ENCODE measurements at places on chromosomes 6 and 20.

DNA sequence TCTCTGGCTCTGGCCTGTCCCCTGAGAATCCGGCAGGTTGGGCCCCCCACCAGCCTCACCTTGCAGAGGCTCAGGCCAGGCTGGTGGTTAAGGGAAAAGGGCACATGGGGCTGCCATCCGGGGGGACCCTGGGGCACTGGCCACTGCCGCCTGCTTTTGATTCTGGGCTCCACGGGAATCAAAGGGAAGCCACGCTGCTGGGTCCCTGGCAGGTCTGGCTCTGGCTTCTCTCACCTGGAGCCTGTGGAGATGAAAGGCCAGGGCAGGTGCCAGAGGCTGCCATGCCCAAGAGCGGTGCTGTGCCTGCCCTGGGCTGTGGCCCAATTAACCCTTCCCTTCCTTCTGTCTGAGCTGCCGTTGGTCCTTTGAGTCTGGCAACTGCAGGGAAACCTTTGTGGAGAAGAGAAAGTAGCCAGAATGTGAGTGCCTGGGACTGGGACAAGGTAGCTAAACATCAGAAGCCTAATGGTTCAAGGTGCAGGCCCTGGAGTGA, 9.4 kb upstream of the CDH22 start:
- no peak for DNase-seq

GRCh38 chr20:57936636-57937385, 227.0 kb upstream of the PMEPA1 start:
- DNase-seq = no peak

GRCh38 chr20:4041748-4042411, 26.5 kb upstream of the RNF24 start:
- no peak for DNase-seq

DNA sequence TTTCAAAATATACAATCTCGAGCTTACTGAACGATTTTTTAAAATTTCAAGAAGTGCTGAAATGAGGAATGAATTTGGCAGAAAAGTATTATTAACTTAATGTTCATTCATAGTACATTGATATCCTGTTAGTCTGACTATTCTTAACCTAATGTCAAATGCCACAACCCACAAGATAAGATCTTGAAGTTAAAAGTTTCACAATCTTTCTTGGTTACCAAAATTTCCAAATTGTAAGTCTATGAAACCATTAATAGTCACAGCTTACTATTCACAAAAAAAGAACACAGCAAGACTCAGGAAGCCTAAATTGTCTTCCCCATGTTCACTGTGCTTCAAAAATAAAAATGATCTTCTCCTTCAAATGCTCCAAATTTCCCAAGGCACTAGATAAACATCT, 71.3 kb downstream of the HACE1 start:
- DNase-seq = no peak

DNA sequence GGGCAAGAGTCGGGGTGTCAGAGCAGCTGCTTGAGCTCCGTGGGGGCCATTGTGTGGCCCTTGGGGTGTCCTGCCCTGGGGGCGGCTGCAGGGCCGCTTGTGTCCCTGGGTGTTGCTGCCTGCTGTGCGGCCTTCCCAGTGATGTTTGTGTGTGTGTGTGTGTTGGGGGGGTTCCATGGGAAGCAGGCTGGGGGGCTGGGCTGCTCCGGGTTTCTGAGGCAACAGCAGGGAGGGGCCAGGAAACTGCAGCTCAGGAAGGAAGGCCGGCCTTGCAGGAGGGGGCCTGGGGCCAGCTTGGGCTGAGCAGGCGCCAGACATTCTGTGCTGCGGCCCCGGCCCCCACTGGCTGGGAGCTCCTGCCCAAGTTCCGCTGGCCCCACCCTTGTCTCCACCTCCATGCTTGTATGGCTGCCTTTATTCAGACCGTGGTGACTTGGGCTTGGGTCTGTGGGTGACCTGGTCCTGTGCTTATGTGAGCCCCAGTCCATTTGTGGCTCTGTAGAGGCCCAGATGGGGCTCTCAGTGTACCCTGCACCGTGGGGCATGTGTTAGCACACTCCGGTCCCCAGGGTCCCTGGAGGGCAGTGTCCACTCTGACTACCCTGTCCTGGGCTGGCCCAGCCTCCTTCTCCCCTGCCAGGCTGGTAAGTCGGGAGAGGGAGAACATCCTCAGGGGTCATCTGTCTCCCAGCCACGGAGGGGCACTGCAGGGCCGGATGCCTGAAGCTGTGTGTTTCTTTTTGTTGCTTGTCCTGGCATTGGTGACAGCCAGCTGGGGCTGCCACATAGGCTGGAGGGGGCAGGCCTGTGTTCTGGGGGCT, 4.6 kb upstream of the SOX18 start:
- DNase-seq = no peak

- DNase-seq = no peak
Measured at GRCh38 chr6:55917751-55918415, 42.5 kb upstream of the BMP5 start.

DNA sequence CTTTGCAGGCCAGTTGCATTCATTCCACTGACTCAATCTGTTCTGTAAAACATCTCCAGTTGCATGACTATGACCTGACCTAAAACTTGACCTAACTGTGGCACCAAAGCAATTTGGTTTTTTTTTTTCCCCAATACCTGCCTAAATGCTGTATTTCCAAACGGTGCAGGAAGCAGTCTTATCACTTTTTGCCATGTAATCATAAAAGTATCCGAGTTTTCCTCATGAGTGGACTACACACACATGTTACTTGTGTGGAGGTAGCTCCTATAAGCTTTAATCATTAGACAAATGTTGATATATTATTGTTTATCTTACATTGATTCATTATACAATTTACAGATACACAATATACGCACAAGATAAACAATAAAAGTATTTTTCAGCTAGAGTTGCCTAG, 373.7 kb downstream of the BTBD3 start:
- no peak for DNase-seq

DNA sequence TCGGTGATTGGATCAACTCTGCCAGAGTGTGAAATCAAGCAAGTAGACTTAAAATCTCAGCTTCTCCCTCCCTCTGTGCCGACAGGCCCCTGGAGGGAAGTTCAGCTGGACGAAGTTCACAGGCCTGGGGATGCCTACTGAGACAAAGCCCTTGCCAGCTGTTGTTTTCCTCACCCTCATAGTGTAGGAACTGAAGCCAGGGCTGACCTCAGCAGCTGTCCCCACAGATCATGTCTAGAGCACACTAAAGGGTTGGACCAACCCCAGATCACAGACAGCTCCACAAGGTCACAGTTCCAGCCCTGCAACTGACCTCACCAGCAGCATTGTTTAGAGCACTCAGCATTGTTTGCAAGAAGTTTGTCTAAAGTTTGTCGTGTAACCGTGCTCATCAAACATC, 261.9 kb upstream of the ECI2 start:
- DNase-seq = no peak

DNA sequence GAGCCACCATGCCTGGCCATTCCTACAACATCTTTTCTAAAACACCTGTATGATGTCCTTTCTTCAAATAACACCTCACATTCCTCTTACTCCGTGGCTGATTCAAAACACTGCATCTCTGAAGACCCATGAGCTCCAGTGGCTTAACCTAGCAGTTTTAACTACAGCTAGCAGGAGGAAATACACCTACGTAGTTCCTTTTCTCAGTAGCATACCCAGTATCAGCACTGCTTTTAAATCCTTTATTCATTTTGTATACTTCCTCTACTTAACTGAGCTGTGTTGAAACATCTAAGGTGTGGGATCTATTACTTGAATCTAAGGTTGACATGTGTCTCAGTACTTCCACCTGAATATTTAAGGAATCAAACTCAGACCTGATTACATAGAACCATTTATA, 113.6 kb upstream of the CCDC28A start:
- DNase-seq = no peak

- no peak for DNase-seq
Measured at GRCh38 chr6:16776394-16777017, 15.2 kb upstream of the ATXN1 start.

GRCh38 chr6:41201764-41202173, 820 bp upstream of the TREML2 start:
- no peak for DNase-seq

DNA sequence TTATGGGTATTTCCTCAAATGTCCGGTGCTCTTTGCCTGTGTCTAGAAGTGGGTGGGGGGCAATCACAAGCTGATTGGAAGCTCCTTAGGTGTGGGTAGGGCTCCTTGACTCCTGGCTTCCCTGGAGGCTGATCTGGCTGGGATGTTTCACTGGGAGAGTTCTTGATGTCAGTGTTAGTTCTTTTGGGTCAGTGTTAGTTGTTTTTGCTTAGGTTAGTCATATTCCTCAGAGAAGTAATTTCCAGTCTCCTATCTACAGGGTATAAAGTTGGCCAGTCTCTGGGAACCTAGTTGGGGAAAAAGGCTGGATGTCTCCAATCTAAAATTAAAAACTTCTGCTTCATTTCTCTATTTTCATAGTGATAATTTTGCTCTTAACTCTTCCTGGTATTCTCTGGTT, 23.6 kb downstream of the CDC5L start:
- DNase-seq = no peak

GRCh38 chr20:11948806-11949205, 31.1 kb downstream of the BTBD3 start:
- DNase-seq = no peak

DNA sequence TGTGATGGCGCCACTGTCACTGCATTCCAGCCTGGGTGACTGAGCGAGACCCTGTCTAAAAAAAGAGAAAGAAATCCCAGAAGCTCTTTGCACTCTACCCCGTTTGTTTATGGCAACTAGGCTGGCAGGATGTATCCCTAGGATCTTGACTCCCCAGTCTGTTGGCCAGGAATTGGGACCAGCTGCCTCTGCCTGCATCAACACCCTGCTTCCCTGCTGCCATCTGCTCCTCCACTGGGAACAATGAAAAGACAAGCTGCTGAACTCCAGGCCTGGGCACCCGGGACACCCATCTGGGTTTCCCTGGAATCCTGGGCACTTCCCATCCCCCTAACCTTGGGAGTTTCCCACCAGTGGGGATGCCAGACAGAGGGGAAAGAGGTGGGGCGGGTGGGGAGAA, 64.9 kb downstream of the CPNE5 start:
- no peak for DNase-seq

GRCh38 chr20:46400828-46401477, 5.5 kb downstream of the ELMO2 start:
- DNase-seq = no peak

DNA sequence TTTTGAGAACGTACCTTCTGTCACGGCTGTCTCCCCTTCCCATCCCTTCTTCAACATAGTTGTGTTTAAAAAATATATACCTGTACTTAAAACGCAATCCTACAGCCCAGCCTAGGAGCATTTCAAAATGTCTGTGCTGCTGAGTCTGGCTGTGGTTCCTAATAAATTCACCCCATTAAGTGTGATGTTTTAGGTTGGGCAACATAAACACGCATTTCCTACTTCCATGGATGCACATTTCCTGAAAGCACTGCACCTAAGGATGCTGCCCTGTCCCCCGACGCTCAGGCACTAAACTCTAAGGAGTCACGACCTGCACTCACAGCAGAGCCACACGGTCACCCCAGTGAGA, 1.2 kb downstream of the REV3L start:
- DNase-seq = no peak
